Stimulated activated CD4-positive, alpha-beta T cell treated with anti-CD3 and anti-CD28 coated beads, TNF-alpha, amount 100 ng/mL, for 24 hours (primary cell): ENCODE measurements at places on chromosomes 6 and 20.

GRCh38 chr6:125844989-125845388, 54.2 kb downstream of the NCOA7 start:
- DNase-seq, result no peak

DNA sequence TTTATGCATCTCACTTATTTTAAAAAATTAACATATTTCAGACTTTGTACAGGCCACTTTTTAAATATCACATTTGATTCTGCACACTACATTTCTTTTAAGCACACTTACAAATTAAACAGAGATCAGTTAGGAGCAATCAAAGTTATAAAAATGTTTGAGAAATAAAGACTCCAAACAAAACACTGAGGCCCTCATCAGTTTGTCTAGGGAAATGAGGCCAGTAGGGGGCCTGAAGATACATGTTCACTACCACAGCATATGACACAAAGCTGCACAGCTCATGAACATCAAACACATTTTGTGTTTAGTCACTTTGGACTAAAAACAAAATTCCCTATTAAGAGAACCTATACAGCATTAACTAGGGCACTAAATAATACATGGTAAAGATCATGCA, 180.5 kb downstream of the PDE7B start:
- DNase-seq, result no peak

GRCh38 chr6:15417811-15418210, 171.9 kb downstream of the JARID2 start:
- DNase-seq, result peak; percentile 40

DNA sequence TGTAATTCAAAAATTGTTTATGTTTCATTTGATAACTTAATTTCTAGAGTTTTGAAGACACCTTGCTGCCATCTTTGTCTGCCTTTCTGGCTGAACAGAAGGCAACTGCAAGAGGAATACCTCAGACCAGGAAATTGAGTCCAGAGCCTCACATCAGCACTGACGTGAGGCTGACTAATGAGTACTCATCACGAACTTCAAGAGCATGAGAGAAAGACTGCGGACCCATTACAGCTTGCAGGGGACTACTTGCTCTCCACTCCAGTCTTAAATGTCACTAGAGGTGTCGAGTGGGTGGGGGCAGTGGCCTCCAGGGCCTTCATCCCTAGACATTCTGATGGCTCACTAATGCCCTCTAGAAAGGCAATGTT, 109.5 kb upstream of the SSTR4 start:
- DNase-seq, result no peak

- DNase-seq, result no peak
Observed at GRCh38 chr20:60999250-60999649, 252.8 kb upstream of the CDH4 start.

- DNase-seq, result no peak
Observed at GRCh38 chr6:79134699-79135474, 56.8 kb upstream of the PHIP start.
